ENCODE measurements at places on chromosomes 7 and 10.

DNA sequence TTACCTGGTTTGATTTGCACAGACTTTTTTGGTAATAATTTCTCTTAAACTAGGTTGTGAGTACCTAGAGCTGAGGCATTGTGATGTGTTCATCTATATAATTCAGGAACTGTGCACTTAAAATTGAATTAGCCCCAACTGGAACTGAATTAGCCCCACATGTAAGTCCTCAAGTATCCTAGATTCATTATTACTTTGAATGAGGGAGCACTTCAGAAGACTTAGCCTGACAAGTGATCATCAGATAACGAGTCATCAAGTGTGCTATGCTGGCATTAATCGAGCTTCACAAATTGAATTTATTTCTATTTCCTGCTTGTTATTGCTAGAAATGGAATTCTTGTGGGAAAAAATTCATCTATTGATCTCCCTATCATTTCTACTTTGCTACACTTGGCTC lies 323.4 kb upstream of the SEMA3D start:
- no peak for DNase-seq

- no peak for DNase-seq
Observed at GRCh38 chr10:77524281-77524711, 113.3 kb downstream of the KCNMA1 start.

GRCh38 chr7:81111781-81112540 lies 193.1 kb upstream of the SEMA3C start:
- peak; percentile 84 for DNase-seq

DNA sequence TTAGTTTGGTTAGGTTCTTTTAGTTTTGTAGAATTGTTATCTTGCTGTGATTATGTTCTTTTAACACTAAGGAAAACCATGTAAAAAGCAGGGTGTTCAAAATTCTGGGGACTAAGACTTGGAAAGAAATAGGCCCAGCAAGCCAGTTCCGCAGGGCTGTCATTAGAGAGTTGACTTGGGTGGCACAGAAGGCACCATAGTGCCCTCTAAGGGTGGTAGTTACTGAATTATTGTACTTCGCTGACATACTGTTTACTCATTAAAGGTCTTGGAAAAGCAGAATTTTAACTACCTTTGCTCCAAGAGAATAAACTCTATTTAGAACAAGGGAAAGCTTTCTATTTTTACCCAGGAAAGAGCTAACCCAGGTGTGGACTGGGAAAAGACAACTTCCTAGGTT lies 86.5 kb downstream of the OTUD1 start:
- peak; percentile 17 for DNase-seq

DNA sequence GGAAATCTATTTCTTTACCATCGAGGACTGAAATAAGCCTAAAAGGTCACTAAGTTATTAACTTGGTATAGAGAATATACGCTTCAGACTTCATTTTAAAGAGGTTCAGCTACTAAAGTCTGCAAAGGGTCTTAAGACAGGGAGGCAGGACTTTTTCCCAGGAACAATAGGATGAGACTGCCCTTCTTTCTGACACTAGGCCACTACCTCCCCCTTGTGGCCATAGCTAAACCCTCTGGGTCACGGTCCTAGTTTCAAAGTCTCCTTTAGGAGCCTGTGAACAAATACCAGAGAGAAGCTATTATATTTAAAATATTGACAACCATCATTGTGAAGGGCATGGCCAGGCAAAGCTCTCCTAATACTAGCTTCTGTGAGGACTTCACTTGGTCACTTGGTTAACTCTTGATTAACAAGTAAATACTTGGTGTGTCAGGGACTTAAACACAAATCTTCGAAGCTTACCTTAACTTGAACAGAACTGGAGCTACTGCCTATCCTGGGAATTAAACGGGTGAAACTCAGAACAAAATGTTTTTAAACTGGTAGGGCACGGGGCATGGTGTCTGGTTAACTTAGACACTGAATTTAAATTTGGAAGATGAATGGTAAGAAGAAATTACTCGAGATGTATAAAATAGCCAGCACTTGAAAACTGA lies 75.6 kb downstream of the CCDC6 start:
- peak; percentile 34 for DNase-seq

DNA sequence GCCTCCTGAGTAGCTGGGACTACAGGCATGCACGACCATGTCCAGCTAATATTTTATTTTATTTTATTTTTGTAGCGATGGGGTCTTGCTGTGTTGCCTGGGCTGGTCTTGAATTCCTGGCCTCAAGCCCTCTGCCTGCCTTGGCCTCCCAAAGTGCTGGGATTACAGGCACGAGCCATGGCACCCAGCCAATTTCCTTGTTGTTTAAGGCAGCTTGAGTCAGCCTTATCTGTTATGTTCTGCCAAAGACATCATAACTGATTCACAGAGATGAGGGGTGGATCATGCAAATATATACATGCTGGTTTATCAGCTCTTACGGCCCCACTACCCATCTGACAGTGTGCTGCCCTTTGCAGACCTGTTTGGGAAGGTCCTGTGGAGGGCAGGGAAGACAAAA lies 826.7 kb downstream of the TYW1 start:
- DNase-seq, result no peak

DNA sequence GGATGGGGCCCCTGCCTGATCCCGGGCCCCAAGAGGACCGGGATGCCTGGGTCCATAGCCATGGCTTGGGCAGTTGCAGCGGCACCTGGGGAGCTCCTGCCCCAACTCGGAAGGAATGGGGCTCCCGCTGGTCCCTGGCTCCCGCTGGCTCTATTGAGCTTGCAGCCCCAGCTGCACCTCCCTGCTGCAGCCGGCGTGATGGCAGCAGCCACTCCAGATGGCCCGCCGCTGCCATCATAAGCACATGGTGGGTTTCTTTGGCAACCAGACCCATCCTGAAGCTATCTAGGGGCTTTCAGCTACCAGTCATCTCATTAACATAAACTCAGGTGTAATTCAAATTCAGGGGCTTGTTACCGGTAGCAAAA lies 11.1 kb upstream of the DNMBP start:
- DNase-seq, result no peak

GRCh38 chr7:114242992-114243507 lies 171.6 kb upstream of the FOXP2 start:
- no peak for DNase-seq

GRCh38 chr10:112689327-112690072 lies 242.5 kb downstream of the VTI1A start:
- peak; percentile 25 for DNase-seq
